ENCODE measurements at places on chromosomes 4 and X.

DNA sequence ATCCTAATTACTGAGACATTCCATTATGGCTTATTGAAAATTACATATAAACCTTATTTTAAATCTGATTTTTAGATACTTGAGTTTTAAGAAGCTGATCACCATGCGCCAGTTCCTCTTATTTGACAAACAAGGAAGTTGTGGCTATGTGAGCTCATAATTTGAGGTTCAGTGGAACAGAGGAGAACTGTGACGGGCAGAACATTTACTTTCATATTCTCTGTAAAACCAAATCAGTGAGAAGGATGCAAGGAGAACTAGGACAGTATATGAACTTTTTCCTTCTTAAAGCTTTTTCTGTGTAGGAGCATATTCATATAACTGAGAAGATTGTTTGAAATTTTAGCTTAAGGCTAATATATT lies 25.3 kb downstream of the STIM2 start:
- no peak for DNase-seq

DNA sequence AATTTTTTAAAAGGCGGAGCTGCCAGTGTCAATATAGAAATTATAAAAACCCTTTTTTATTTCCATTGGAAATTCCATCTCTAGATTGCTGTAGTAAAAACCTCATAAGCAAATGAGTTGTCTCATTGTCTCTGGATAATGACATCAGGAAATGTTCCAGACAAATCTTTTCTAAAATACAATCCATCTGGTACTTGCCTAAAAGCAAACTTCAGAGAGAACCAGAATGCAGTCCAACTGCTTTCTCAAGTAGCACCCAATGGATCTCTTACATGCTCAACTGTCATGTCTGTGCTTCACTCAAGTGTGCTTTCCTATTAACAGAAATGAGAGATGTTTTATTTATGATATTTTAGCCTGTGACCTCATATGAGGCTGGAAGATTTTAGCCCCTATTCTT lies 399.6 kb upstream of the NDST3 start:
- DNase-seq, result no peak

DNA sequence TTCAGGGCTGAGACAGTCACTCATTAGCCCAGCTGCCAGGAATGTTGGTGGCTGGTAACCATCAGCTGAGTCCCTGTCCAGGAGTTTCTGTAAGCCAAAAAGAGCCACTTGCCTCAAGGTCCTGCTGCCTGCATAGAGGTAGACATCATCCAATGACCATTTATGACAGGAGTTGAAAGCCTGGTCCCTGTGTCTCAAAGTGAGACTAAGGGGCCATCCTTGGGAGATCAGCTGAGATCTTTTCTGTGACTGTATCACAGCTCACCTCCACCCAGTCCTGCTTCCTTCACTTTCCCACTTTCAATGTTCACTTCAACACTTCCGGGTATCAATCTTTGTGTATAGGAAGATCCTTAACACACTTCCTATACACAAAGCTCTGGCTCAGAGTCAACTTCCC lies 28.4 kb upstream of the MAOA start:
- DNase-seq, result no peak

GRCh38 chrX:2533424-2533823 lies 32.6 kb upstream of the DHRSX start:
- no peak for DNase-seq

DNA sequence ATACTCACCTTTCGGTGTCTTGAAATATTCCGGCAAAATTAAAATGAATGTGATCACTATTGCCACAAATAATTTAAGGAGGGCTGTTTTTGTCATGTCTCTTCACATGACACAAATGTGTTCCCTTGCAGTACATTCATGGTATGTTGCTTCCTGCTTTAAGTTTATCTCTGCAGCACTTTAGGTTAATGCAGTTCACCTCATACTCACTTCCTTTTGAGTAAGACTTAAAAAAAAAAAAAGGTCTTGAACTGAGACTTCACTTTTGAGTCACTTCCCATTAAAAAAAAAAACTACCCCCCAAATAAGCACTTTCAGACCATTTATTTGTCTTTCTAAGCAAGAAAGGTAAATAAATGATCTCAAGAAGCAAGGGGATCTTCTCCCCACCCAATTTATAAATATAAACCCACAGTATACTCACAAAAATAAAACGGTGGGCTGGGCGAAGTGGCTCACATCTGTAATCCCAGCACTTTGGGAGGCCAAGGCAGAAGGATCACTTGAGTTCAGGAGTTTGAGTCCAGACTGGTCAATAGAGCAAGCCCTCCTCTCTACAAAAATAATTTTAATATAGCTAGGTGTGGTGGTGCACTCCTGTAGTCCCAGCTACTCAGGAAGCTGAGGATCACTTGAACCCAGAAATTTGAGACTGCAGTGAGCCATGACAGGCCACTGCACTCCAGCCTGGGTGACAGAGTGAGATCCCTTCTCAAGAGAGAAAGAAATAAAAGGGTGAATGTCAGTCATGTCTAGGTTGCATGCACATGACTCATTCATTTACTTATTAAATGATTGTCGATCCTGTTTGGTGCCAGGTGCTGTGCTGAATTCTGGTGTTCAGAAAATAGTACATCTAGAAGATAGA lies at the start of gene TMEM156:
Gene TMEM156 (minus strand): TSS at position 192 of the 868 bp plus-strand sequence. CDS start 96 bp downstream, at position 96.
- no peak for DNase-seq

GRCh38 chrX:1449036-1449822 lies 3.5 kb downstream of the ASMTL start:
- no peak for DNase-seq

DNA sequence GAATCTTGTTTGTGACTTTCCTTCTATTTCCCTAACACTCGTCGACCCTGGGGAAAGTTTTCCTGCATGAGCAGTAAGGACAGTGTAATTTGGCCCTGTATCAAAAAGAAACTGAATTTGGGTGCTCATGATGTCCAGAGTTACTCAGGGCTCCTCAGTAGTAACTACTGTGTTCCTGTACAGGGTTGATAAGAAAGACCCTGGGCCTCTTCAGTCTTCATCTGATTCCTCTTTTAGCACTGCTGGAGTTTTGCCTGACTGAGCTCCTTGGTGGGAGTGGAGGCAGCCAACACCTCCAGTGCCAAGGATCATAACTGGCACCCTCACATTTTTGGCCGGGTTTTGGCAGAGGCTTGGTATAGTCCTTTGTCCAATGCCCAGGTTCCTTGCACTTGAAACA lies 7.1 kb upstream of the AREG start:
- DNase-seq, result no peak

GRCh38 chrX:64842492-64842891 lies 133.8 kb downstream of the ZC4H2 start:
- no peak for DNase-seq

DNA sequence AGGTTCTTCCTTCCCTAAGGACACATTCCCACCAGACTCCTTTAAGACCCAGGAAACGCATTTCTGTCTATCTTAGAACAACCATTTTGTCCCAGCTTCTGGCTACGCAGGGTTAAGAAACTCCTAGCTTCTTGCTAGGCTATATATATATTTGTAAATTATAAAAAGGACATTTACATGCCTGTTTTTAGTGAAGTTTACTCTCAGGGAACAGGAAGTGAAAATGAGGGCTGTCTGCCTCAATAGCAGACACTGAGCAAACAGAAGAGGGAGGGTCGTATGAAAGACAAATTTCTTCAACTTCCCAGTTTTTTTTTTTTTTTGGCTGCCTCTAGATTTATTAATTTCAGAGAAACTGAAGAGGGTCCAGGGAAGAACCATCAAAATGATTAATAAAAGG lies 9.3 kb upstream of the FRMPD3 start:
- no peak for DNase-seq

GRCh38 chr4:170697845-170698244 lies 608.1 kb upstream of the AADAT start:
- DNase-seq, result no peak

GRCh38 chr4:54683616-54684346 lies 26.0 kb downstream of the KIT start:
- DNase-seq, result no peak

- no peak for DNase-seq
Measured at GRCh38 chrX:26254436-26254835, 38.5 kb downstream of the MAGEB5 start.

- no peak for DNase-seq
Measured at GRCh38 chrX:56233682-56234081, 1.5 kb downstream of the KLF8 start.

DNA sequence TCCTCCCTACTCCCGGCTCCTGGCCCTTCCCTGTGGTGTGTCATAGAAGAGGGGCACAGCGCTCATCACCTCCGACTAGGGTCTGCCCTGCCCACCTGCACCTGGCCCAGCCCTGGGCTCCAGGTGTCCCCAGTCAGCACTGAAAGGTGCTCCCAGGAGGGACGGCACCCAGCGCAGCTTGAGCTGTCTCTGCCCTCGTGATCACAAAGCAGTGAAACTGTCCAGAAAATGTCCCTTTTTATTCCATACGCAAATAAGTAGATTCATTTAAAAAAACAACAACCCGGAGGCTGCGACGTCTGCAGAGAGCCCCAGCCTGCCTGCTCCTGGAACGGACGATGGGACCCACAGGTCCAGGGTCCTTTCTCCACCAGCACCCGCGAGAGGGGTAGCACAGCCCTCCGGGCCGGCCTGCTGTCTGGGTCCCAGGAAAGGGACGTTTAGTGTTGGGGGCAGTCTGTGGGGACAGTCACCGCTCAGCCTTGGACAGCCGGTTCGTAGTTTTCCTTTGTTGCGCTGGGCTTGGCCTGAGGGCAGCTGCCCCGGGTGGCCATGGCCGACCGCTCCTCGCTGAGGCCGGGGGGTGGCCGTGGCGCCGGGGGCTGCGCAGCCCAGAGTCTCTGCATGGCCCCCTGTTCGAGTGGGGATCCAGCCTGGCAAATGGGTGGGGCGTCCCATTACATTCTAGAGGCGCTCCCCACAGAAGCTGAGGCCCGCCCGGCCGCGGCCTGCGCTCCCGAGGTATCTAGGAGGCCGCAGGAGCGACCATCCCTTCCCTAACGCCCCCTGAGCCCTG lies 4.6 kb downstream of the HMX1 start:
- DNase-seq, result no peak

- peak; percentile 23 for DNase-seq
Measured at GRCh38 chrX:108199691-108200090, 108.1 kb downstream of the ATG4A start.

GRCh38 chr4:107131295-107131694 lies 95.2 kb upstream of the DKK2 start:
- no peak for DNase-seq

DNA sequence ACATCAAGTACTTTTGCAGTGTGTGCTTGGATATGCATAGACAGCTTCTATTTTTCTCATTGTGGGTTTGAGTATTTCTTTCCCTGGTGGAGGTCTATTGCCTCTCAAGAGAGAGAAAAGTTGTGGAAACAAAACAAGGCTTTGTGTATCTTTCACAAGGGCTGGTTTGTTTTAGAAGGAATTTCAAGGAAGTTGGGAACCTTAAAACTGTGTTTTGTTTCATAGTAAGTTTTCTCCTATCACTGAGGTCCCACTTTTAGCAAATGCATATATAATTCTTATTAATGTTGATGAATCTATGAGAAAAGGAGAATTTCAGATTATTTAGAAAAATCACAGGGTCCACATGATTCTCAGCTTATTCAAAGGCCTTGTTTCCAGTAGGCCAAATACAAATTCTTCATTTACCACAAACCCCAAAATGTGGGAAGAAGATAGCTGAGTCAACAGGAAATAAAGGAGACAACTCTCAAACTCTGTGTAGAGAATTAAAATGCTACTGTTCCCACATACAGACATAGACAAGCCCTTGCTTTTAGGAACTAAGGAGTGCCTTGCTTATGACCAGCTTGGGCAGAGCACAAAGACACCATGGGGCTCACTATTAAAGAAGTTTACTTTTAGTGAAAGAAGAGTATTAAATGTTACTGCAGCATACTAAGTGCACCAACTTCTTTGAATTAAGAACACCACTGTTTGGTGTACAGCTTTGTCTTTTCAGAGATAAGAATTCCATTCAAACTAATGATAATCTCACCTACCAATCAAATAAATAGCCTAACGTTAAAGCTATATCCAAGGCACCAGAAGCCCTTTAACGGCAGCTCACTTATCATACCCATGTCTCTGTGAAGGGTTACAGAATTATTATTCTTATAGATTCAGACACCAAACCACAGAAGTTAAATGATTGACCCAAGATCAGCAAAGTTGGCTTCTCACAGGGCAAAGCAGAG lies 177.4 kb upstream of the LEF1 start:
- no peak for DNase-seq

- DNase-seq, result peak; percentile 63
Measured at GRCh38 chr4:143375326-143376073, 38.8 kb downstream of the GAB1 start.

GRCh38 chrX:74421036-74421739 lies at the start of gene SLC16A2:
TSS of gene SLC16A2 (plus strand) at chrX:74421493. CDS start at chrX:74421638, 145 bp downstream.
- no peak for DNase-seq

DNA sequence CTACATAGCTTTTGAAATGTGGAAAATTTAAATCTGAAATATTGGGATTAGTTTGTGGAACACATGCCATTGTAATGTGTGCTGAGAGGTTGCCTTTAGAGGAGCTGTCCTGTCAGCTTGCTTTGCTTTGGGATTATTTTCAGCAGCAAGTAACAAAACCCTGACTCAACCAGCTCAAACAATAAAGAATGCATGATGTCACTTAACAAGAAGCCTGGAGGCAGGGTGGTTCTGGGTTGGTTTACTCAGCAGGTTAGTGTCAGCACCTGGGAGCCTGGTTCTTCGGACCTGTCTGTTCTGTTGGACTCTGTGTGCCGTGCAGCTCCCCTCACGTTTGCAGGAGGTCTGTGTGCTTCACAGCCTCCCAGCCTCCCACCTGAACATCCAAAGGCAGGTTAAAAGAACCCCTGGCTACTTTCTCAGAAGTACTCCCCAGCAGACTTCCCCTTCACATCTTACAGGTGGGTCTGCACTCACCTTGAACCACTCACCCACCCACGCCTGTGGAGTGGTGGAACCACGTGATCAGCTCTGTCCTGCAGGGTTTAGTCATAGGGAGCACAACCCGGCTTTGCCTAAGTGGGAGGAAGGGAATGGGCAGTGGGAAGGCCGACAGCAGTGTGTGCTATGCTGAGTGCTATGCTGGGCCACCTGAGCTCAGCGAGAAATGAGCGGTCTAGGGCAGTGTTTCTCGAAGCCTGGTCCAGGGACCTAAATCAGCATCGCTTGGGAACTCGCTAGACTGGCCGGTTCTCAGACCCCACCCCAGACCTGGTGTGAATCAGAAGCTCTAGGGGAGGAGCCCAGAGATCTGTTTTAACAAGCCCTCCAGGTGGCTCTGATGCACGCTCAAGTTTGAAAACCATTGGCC lies 20.4 kb downstream of the TMEM131L start:
- DNase-seq, result no peak

DNA sequence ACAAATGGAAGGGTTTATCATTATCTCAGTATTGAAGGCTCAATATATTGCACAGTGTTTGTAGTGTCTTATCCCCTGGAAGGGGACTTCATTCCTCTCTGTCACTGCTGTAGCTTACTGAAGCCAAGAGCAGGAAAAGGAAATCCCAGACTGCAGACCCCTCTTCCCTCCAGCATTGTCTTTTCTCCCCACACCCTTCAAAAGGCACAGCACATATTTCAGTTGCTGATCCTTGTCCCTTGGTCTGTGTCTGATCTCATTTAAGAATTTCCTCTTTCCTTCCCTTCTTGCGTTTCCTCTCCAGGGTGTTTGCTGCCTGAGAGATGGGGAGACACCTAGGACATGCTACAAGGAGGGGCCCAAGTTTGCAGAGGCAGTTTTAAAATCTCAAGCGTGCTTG lies 40.1 kb downstream of the STIM2 start:
- no peak for DNase-seq

Measured in COR-L47 (cell line).